ENCODE measurements at places on chromosomes 3 and 15.

DNA sequence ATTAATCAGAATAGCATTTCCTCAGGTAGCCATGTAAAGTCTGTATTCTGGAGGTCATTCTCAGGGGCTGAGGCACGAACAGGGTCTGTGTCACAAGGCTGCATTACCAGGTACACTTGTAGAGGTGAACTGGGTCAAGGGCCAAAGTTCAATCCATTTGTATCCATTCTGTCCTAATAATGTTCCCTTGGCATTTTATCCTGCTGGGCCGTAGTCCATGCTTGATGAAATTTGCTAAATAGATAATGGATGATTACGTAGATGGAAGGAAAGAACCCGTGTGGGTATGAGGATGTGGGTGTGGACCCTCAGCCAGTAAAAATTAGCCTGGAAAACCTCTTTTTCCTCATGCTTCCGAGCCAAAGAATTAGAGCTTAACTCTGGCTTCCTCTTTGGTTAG, 785.9 kb downstream of the GRM7 start:
- no peak for DNase-seq

DNA sequence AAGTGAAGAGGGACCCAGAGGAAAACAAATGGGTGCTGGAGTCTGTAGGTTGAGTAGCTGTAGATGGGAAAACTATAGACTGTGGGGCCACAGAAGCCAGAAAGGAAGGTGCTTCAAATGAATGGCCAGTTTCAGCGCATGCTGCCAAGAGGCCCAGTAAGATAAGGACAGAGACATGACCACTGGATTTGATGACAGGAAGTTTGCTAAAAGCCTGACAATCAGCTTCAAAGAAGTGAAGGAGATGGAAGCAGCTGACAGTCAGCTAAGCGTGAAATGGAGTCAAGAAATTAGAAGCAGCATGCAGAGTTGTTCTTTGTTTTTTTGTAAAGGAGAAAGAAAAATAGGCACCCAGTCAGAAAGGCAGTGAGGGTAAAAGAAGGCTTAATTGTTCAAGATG, 24.9 kb downstream of the TXNRD3 start:
- DNase-seq = no peak

DNA sequence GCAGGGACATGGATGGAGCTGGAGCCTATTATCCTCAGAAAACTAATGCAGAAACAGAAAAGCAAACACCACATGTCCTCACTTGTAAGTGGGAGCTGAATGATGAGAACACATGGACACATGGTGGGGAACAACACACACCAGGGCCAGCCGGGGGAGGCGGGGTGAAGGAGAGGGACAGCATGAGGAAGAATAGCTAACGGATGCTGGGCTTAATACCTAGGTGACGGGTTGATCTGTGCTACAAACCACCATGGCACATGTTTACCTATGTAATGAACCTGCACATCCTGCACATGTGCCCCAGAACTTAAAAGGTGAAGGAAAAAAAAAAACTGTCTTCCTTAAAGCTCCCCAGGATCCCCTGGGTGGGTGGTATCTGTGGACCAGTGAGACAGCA, 87.1 kb downstream of the ADAMTS17 start:
- DNase-seq = no peak

DNA sequence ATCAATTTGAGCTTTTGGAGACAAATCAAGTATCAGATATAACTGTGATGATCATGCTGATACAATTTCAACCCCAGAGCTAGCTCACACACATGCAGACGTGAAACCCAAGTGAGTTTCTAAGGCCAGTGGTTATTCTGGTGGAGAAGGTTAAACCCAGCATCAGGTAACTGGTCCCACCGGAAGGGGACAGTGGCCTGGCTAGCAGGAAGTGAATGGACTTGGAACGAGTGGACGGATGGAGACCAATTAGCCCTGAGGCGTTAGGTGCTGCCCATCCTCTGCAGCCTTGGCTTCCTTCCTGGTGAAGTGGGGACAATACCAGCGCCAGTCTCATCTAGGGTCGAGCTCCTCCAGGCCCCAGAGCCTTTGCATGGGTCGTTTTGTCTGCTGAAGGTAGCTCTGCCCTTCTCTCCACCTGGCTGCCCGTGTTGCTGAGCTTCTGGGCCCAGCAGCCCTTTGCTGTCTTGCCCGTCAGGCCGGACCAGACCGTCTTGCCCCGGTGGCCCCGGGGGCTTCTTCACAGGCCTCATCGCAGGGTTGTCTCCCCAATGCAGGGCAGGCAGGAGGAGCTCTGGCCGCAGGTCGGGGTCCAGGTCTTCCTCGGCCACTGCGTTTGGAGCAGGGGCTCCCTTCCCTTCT, 915 bp upstream of the KCTD6 start:
- no peak for DNase-seq

DNA sequence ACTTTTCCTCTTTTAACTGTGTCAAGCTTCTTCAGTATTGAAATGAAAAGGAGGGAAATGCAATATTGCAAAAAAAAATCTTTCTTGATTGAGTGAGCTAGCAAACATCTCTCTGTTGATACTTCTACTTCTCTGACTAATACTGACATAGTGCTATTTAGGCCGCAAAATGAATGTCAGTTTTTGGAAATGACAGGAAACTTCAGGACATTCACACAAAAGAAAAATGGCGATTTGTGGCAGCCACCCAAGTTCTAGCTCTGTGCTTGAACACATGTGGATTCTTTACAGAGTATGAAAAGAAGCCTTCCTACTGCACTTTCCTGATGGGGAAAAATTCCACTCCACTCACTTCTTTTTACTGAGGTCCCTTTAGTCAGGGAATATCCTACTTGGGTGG, 486.8 kb upstream of the ALCAM start:
- DNase-seq = no peak

- no peak for DNase-seq
These were observed 149.3 kb upstream of the CTDSPL start for GRCh38 chr3:37712421-37712820.

DNA sequence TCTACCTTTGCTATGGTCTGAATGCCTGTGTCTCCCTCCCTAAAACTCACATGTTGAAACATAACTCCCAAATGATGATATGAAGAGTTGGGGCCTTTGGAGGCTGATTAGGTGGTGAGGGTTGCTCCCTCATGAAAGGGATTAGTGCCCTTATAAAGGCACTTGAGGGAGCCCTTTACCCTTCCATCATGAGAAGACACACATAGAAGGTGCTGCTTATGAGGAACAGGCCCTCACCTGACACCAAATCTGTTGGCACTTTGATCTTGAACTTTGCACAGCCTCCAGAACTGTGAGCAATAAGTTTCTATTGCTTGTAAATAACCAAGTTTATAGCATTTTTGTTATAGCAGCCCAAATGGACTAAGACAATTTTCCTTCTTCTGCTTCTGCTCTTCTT, 76.2 kb upstream of the ADAMTS9 start:
- no peak for DNase-seq

GRCh38 chr3:185960522-185961288, 22.9 kb upstream of the TRA2B start:
- DNase-seq = no peak

DNA sequence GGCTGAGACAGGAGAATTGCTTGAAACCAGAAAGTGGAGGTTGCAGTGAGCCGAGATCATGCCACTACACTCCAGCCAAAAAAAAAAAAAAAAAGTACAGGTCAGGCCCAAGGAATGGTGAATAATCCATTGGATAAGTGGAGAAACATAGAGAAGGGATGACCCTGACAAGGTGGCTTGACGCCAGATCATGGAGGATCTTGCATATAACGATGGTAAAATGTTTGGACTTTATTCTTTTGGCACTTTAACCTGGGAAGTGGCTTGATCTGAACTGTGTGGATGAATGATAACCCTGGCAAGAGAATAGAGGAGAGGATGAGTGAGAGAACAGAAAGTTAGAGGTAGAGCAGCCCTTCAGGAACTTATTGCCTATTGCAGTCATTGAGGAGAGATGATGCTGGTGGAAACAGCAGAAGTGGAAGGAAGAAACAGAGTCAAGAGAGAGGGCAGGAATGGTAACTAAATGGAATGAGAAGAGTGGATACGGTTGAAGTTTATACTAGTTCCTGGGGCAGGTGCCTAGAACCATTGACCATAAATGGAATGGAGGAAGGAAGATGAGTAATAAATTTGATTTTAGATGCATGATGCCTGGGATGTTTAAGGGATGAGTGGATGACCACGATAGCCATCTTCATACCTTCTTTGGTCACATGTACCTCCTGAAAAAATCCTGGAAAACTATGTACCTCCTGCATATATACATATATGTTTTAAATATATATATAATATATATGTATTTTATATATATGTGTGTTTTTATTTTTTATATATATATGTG, 57.8 kb downstream of the BLM start:
- no peak for DNase-seq

DNA sequence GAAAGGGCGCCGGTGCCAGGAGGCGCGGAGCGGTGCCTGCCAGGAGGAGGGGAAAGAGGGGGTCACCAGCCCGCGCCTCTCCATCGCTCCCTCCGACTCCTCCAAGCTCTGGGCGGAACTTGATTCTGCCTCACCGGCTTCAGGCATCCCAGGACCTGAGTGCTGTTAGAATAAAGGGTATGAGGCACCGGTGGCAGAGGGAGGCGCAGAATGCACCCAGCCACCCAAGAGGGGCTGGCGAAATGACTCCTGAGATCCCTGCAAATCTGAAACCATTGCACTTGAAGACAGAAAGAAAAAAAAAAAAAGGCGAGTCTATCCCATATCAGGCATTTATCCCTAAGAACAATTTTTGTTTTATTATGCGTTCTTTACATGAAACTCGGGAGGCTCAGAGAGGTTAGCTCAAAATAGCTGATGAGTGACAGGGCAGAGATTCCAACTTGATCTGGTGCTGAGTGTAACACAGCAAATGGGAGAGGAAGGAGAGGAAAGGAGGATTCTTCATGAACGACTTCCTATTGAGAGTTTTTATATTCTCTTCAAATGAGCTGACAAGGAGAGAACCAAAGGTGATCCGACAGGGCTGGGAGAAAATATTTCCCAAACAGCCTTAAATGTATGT, 157.0 kb upstream of the FRMD4B start:
- DNase-seq = no peak

DNA sequence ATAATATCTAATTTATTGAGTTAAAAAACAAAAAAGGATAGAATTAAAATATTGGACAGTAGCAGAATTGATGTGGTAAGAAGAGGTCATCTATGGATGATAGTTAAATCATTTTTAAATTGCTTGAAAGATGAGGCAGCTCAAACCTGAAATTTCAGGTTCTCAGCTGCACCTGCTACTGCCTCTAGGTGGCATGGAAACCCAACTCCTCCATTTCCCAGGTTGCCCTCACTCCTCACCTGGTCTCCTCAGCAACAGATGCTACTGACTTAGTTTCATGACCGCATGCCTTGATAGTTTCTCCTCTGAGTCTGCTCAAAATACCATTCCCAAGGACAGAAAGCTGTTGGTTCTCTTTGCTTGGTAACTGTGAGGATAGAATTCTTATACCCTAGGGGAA, 148.1 kb downstream of the ABHD5 start:
- no peak for DNase-seq

GRCh38 chr3:90052425-90052950, 945.1 kb downstream of the EPHA3 start:
- DNase-seq = no peak

DNA sequence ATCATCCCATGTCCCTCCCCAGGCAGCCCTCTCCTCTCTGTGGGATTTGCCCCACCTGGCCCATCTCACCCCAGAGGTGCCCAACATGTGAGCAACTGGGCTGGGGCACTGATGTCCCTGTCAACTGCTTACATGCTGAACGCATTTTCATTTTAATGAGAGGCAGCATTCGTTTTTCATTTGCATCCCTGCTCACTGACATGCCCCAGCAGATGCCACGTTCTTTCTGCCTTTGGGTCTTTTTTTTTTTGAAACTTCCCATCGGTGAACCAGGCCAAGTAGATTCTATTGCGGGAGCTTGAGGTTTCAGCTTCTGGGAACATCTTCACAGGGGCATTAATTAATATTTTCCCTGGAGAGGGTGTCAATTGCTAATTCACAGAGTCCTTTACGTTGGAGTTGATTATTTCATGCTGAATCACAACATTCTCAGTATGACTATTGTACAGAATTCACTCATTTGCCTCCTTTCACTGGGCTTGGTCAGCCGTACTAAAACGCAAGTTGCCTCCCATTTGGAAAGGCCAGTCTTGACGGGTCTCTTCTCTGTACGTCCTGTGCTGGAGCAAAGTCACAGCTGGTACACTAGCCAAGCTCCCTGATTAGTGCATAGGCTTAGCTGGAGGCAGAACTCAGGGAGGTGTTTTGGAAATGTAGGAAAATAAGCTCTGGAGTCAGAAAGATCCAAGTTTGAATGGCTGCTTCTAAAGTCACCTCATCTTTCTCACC, 69.8 kb downstream of the CHRNA7 start:
- no peak for DNase-seq

DNA sequence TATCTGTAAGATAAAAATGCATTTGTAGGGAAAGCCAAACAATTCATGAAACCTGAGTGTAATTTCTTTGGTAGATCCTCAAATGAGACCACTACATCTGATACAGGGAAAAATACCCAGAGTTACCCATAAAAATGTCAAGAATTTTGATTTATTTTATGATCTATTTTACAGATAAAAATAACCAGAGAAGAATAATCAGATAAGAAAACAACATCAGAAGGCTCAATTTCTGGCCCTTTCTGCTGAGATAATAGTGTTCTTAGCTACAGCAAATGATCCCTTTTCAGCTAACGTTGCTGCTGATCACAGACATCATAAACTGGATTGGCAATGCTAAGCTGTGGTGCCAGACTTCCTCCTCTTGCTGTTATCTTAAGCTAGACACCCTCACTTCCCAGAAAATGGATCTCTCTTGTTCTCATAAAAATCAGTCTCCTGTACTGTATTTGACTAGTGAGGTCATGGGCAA, 21.3 kb upstream of the TMEM108 start:
- DNase-seq = no peak

DNA sequence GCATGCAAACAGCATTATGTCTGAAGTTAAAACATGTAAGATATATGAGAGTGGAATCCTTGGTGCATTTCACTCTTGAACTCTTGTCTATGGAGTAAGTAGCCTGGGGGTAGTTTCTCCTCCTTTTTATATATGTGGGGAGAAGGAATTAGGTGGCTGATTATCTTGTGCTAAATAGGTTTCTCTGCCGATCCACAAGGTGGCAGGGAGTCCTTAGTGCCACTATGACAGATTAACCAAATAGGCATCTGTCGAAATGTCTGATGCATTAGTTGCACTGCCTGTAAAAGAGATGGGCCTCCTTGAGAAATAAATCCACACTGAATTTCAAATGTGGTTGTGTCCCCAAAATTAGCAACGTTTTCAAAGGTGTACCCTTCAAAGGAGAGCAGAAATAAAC, 170.1 kb downstream of the CNTN4 start:
- no peak for DNase-seq

- no peak for DNase-seq
These were observed 249.1 kb downstream of the ALCAM start for GRCh38 chr3:105615814-105616213.

GRCh38 chr3:72848703-72849081, 447 bp upstream of the SHQ1 start:
- DNase-seq = no peak

Measured in stimulated activated CD8-positive, alpha-beta memory T cell treated with anti-CD3 and anti-CD28 coated beads, Interleukin-2, amount 100 ng/mL, for 1 hour (primary cell).